ENCODE measurements at places on chromosomes 2 and 18.

GRCh38 chr18:25052511-25052921 lies 299.4 kb downstream of the ZNF521 start:
- DNase-seq, result no peak

DNA sequence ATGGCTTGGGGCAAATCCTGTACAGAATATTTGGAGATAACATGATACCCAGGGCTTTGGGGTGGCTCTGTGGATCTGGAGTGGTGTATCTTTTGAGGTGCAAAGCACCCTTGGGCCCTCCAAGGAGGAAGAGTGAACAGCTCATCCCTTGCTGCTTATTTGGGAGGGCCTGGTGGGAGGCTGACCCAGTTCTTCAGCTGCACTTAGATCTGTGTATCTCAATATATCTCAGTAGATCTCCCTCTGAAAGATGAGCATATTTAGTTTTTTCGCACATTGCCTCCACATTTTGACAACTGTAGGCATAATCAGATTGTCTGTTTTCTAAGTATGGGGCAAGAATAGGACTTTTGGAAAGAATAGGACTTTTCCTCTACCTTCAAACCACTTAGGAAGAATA lies 2.8 kb downstream of the TRIM54 start:
- no peak for DNase-seq

GRCh38 chr2:45267062-45267792 lies 258.0 kb upstream of the SIX2 start:
- DNase-seq, result no peak

DNA sequence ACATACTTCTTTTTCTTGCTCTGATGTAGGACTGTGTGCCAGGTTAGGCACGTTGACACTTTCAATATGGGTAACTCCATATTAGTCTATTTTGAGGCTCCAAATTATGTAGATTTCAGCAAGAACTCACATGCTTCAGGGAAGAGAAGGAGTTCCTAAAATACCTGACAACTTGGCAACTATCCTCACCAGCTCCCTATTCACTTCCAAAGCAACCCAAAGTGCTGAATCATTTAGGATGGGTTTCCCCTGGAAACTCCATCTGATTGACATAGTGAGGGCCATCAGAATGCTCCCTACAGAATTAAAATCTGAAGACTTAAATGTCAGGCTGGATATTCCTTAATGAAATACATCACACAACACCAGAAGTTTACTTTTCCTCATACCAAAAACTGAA lies 32.5 kb upstream of the NFU1 start:
- DNase-seq, result no peak

DNA sequence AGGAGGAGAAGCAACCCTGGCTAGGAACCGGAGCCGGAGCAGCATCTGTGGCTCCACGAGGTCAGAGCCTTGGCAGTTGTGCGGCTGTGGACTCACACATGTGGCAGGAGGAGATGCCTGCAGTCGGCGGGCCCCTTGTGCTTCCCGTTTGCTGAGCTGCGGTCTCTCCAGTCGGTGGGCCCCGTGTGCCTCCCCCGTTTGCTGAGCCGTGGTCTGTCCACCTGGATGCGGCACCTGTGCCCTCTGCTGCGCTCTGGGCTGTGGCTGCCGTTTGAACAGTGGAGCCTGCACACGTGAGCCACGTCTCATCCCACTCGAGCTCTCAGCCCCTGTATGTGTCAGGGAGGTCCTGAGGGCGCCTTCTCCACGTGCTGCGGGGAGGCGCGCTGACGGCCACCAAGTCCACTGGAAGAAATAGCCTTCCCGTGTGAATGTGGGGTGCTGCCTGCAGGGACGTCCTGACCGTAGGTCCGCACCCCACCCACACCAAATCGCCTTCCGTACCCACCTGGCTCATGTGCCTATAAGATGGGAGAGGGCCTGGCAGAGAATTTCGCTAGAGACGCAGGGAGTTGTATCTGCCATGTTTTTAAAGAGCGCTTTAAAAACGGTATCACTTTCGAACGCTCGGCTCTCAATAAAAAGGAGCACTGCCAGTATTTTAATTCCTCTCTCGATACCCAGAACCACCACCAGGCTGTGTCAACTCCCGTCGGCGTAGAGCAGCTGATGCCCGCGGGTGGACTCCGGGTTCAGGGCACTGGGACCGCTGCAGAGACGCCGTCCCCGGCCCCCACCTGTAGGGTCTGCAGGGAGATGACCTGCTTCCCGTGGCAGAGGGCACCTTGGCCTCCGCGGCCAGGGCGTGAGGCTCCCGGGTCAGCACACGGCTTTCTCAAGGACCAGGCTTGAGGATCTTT lies 117.0 kb downstream of the NFATC1 start:
- no peak for DNase-seq

GRCh38 chr2:234679741-234680687 lies 183.1 kb upstream of the ARL4C start:
- DNase-seq, result no peak

DNA sequence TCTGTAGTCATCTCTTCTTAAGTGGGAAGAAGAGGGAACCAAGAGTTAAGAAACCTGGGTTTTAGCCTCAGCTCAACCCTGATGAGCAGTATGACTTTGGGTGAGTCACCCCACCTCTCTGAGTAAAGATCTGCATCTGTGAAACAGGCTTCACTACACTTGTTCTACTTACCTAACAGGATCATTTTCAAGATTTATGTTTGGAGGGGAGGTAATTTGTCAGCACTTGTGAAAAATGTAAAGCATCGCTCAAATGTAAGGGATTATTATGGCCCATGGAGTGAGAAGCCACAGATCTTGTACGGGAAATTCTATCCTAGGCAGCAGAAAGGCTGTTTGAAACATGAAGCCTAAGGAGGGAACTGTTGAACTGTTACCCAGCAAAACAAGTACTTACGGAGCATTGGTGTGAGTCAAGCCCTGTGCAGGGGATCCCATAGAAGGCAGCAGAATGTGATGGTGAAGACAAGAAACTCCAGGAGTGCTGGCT lies 160.6 kb downstream of the PRKCE start:
- DNase-seq, result no peak

- no peak for DNase-seq
Measured at GRCh38 chr2:55518841-55519165, 715 bp upstream of the CFAP36 start.

DNA sequence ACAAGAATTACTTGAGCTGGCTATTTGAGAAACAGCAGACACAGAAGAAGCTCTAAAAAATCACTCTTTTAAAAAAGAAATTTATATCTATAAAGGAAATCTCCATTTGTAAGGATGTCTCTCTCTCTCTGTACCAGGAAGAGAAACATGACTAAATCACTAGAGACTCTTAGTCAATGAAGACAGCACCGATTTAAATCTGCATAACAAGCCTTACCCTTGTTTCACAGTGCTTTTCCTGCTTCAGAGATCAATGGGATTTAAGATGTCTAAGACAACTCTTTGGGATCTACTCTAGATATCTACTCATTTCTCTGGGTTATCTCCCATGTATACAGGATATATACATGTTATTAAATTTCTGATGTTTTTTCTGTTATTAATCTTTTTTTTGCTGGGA lies 359.2 kb upstream of the RND3 start:
- DNase-seq, result no peak

- no peak for DNase-seq
Measured at GRCh38 chr2:168494190-168494711, 38.2 kb downstream of the CERS6 start.

DNA sequence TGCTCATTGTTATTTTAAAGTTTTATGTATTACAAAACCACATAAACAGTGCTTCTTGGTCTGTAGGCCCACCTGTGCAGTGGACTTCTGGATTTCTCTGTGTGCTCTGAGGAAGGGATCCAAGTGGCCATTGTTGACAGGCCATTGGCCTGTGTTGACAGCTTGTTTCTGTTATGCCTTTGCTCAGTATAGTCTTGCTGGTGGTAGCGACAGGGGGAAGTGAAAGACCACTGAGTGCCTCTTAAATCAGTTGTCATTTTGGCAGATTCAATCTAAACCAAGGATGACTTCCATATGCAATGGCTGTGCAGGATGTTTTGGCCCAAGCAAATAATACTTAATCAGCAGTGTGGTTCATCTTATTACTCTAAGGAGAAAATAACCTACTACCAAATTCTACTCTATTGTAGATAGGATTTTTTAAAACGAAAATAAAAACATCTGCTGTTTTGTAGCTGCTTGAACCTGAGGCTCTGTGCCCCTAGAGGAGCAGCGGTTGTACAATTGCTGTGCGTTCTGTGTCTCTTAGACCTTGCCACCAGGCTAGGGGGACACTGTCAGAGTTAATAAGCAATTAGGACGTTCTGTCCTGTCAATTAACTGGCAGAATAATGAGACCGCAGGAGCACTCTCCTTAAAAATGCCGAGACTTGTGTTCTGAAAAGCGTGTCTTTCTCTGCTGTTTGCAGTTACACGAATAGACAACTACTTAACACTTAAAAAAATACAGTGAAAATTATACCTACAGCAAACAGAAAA lies 108.2 kb downstream of the RHBDD1 start:
- no peak for DNase-seq

GRCh38 chr2:126776255-126776654 lies 120.3 kb downstream of the GYPC start:
- DNase-seq, result no peak

- DNase-seq, result no peak
Measured at GRCh38 chr18:74381621-74382295, 66.1 kb downstream of the C18orf63 start.

DNA sequence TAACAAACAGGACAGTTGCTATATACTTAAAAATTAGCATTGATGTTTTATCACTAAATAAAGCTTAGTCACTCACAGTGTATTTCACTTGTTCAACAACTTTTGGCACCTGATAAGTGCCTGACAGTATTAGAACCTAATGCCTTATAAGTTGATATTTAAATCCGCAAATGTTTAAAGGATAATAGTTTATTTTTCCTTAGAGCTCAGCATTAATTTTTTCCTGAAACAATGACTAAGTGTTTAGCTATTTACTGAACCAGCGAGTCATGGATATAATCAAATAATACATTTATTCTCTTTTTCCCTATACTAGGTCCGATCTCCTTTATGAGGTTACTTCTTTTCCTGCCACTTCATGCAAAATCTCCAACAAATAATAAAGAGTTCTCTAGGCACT lies 146.0 kb upstream of the PGAP1 start:
- no peak for DNase-seq

GRCh38 chr2:10283106-10284062 lies 19.3 kb upstream of the HPCAL1 start:
- DNase-seq, result no peak

DNA sequence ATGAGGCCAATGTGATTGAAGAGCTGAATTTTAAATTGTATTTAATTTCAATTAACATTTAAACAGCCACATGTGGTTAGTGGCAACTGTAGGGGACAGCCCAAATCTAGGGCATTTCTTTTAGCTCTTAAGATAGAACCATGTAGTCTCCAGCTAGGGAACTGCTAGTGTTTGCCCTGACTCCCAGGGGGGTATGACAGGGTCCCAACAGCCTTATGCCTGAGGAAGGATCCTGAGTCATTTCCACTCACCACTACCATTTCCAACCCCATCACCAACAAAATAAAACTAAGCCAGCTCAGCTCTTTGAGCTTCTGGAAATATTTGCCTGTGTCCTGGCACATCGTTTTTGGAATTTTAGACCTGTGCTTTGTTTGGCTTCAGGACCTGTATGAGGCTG lies 13.7 kb upstream of the GMCL1 start:
- DNase-seq, result no peak

DNA sequence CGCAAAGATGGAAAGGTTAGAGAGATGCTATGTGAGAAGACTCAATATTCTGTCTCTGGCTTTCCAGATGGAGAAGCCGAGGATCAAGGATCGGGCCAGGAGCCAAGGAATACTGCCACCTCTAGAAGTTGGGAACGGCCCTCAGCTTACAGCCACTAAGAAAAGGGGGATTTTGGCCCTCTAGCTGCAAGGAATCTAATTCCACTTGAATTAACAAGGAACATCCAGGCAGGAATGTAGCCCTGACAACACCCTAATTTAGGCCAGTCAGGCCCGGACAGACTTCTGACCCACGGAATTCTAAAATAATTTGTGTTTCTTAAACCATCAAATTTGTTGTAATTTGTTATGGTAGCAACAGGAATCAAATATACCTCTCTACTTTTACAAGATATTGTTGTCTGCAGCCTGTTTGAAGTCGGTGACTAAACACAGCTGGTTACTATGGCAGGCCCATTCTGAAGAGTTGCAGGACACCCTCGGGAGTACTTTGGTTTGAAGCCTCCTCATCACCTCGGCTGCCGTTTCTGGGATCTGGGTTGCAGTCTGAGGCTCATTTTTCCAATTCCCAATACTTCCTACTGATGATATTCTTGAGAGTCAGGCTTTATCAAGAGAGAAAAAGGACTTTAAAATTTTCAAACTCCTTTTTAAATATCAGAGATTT lies 1131.2 kb downstream of the TSN start:
- DNase-seq, result no peak

Data from stimulated activated CD8-positive, alpha-beta memory T cell treated with anti-CD3 and anti-CD28 coated beads, Interleukin-15, amount 100 ng/mL, for 24 hours (primary cell).